Aorta (tissue), 5 donors: ENCODE measurements at places on chromosomes 11 and 22. TPM values are rescaled to one million over a fixed set of nuclear protein-coding genes. Genes with fewer than 3 reads are reported as not detected.
A peak's percentile ranks its signal among the peaks of the same experiment; 100 is the strongest.

- H3K27me3 ChIP-seq, result no peaks in the 10 kb centered on the region
- DNase-seq, result no peak
- H3K36me3 ChIP-seq, result no peaks in the 10 kb centered on the region
- H3K4me1 ChIP-seq, result no peaks in the 10 kb centered on the region
Measured at GRCh38 chr11:77038029-77038824, 4.0 kb downstream of the B3GNT6 start.

GRCh38 chr11:119828819-119829218, 99.8 kb upstream of the NECTIN1 start:
- no peak overlapping the region for H3K27ac ChIP-seq
- no peaks in the 10 kb centered on the region for H3K36me3 ChIP-seq
- DNase-seq, result no peak

GRCh38 chr22:25754527-25755202, 12.7 kb downstream of the MYO18B start:
- no peaks in the 10 kb centered on the region for H3K36me3 ChIP-seq
- H3K4me3 ChIP-seq, result no peak overlapping the region
- H3K4me1 ChIP-seq, result no peaks in the 10 kb centered on the region

GRCh38 chr11:27991736-27992135, 116.2 kb downstream of the KIF18A start:
- H3K4me1 ChIP-seq, result no peaks in the 10 kb centered on the region
- no peaks in the 10 kb centered on the region for H3K27me3 ChIP-seq
- no peaks in the 10 kb centered on the region for H3K36me3 ChIP-seq
- no peak overlapping the region for H3K27ac ChIP-seq
- no peak for DNase-seq

DNA sequence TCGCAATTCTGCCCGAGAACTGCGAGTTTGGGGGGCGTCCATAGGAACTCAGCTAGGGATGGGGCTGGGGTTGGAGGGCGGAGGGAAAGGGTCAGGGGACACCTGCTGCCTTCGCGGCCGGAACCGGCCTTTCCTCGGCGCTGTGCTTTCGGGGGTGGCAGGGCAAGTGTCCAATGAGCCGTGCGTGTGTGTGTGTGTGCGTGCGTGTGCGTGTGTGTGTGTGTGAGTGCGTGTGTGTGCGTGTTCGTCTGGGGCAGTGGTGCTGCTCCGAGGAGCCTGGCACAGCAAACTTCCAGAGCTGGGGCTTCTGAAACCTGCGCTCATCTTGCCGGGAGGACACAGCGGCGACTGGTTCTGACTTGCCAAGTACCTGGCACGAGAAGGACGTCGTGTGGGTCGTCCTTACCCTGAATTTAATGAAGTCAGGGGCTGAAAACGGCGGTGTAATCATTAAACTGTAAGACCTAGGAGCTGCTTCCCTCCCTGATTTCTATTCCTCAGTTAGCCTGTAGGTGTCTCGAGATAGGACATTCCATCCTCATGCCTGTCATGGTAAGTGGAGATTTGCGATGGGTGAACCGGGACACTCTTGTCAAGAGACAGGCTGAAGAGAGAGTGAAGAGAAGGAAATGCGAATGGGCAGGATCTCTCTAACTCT, 27.0 kb upstream of the AMOTL1 start:
- no peaks in the 10 kb centered on the region for H3K36me3 ChIP-seq
- no peaks in the 10 kb centered on the region for H3K27me3 ChIP-seq
- H3K4me3 ChIP-seq, result peak overlapping the region; percentile 49
- peak; percentile 59 for DNase-seq
- no peak overlapping the region for H3K27ac ChIP-seq

DNA sequence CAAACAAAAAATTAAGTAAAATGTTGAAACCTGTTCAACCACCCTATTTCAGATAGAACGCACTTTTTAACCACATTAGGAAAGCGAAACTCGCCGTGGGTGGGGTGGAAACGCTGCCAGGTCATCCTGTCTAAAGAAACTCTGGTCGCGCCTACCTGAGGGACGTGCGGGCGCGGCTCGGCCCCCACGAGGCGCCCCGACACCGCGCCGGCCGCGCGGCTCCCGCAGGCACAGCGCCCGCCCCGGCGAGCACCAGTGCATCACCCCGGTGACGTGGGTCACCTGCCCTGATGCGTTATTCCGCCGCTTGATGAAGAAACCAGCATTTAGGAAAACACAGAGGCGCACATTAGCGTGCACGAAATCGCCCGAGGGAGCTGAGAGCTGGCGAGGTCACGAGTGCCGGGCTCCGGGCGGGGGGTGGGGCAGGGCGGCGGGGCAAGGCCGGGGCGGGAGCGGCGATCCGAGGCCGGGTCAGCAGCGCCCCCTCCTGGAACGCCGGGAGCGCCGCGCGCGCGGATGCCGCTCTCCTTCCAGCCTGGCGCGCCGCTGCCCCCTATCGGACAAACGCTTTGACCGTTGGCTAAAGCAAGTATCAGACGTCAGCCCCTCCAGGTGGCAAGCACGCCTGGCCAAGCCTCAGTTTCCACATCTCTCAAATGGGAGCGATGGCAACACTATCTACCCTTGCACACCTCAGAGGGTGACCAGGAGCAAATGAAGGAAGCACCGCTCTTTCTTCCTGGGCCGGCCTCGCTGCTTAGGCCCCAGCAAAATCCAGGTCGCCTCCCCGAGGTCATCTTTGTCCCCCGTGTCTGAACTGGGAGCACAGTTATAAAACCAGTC, 15.7 kb upstream of the SNX32 start:
- H3K36me3 ChIP-seq, result no peaks in the 10 kb centered on the region
- peak; percentile 100 for DNase-seq
- no peak overlapping the region for H3K27ac ChIP-seq

- peaks cover 4% of the 10 kb centered on the region for H3K36me3 ChIP-seq
- DNase-seq, result peak; percentile 63
- no peak overlapping the region for H3K4me3 ChIP-seq
- H3K27ac ChIP-seq, result no peak overlapping the region
- H3K4me1 ChIP-seq, result no peaks in the 10 kb centered on the region
Measured at GRCh38 chr22:49783036-49783746, 44.5 kb downstream of the BRD1 start.

DNA sequence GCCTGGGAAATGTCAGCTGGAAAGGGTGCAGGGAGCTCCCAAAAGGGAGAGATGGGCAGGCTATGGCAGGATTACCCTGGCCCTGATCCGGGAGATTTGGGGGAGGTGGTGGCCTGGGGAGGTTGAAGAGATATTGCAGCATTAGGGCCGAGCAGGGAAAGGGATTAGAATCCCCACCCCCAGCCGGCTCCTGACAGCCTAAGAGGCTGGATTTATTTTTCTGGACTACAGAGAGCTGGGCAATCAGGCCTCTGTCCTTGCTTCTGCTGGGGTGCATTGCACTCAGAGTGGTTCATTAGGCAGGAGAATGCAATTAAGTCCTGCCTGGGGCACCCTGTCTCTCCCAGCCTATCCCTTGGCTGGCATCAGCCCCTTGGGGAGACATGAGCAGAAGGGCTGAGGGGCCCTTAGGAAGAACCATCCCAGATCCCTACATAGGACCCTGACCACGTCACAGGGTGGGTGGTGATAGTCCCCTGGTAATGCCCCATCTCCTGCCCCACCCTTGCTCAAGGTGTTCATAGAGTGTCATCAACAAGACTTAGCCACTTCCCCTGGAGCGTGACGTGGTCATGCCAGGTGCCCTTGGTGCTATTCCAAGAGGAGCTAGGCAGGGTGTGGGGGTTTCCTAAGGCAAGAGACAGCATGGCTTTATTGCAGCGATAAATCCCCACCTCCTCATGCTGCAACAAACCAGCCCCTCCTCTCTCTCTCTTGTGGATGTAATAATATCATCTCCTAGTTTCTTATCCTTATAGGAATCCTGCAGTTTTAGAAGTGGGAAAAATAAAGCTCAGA, 38.4 kb upstream of the KLHL35 start:
- H3K27me3 ChIP-seq, result no peaks in the 10 kb centered on the region
- H3K36me3 ChIP-seq, result no peaks in the 10 kb centered on the region
- H3K27ac ChIP-seq, result no peak overlapping the region

- no peak overlapping the region for H3K27ac ChIP-seq
- DNase-seq, result no peak
- no peaks in the 10 kb centered on the region for H3K36me3 ChIP-seq
- H3K27me3 ChIP-seq, result no peaks in the 10 kb centered on the region
- H3K4me1 ChIP-seq, result no peaks in the 10 kb centered on the region
- H3K4me3 ChIP-seq, result no peak overlapping the region
Measured at GRCh38 chr11:10021563-10021962, 272.5 kb downstream of the SBF2 start.

- H3K4me1 ChIP-seq, result no peaks in the 10 kb centered on the region
- no peak overlapping the region for H3K27ac ChIP-seq
- H3K4me3 ChIP-seq, result no peak overlapping the region
- no peak for DNase-seq
- no peaks in the 10 kb centered on the region for H3K27me3 ChIP-seq
Measured at GRCh38 chr11:57255618-57256017, 18.6 kb upstream of the APLNR start.

Gene SEC14L6
- 1.7 TPM for total RNA-seq

Gene PGR
- total RNA-seq, result 14.1 TPM
